Hematopoietic multipotent progenitor cell treated with erythropoietin and hydrocortisone succinate and interleukin-3 and kit ligand, for 15 days (in vitro differentiated cells): ENCODE measurements at places on chromosomes 6 and 20.

DNA sequence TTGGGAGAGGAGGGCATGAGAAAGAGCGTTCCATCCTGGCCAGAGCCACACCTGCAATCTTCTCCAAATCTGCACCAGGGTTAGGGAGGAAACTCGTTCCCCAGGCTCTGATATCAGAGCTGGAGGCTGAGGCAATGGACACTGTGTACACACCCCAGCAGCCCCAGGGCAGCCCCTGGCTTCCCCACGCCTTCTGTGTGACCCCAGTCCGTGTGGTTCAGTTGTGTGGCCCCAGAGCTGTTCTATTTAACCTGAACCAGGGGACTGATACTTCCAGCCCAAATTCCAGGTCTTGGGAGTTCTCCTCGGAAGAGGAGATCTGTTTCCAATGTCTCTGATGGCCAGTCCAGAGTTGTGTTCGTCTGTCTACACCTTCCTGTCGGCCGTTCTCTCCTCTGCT is 242.6 kb upstream of the EXOC2 start:
- no peak for DNase-seq

GRCh38 chr6:32692019-32692418 is 25.6 kb upstream of the HLA-DQB1 start:
- DNase-seq: no peak

DNA sequence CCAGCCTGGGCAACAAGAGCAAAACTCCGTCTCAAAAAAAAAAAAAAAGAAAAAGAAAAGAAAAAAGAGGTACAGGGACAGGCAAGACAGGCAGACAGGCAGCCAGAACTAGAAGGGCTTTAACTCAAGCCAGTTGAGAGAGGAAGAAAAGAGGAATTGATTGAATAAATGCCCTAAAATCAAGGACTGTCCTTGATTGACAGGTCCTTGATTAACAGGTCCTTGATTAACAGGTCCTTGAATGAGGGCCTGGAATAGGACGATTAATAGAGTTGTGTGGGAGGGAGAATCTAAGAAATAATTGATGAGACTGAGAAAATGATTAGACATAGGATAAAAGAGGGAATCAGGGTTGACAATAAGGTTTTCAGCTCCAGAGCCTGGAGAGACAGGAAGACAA is 36.1 kb downstream of the ZC2HC1B start:
- DNase-seq: no peak

- no peak for DNase-seq
Observed at GRCh38 chr6:146847426-146847825, 248.7 kb downstream of the ADGB start.

DNA sequence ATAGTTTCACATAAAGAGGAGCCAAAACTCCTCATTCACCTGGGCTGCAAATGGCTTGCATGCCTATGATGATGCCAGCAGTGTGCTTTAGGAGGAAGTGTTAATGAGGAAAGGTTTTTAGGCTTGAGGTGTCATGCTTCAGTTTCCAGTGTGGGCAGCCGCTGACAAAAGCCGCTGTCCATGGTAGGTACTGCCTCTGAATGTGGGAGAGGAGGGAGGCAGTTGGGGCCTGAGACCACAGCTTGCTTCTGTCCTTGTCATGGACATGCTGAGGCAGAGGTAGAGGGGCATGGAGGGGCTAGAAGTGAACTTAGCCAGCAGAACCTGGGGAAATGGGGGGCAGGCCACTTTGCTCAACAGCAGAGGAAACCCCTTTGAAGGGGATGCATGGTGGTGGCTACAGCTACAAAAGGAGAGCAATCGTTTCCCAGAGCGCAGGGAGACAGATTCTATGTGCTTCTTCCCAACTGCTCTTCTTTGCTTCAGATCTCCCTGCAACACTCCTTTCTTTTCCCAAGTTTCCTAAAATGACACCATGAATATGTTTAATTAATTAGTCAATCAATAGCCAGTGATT is 372.1 kb upstream of the CNR1 start:
- no peak for DNase-seq

- no peak for DNase-seq
Observed at GRCh38 chr6:41215777-41216176, 12.4 kb upstream of the TREML4 start.

DNA sequence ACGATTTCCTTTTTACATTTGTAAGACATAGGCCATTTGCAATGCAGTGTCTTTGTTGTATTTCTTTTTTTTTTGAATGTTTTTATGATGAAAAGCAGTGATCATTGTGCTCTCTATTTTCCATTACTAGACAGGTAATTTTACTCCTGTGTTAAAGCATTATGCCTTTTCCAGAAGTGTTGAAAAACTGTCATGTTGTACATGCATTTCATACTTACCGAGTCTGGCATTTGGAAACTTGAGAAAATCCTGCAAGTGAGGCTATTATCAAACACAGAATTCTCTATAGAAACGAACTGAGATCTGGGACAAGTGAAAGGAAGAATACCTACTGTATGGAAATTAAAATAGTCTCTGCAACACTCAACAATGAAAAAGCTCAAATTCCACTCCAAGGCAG is 78.6 kb upstream of the CNR1 start:
- no peak for DNase-seq

- DNase-seq: peak; percentile 98
Observed at GRCh38 chr6:26123947-26124780, 36.9 kb downstream of the HFE start.

DNA sequence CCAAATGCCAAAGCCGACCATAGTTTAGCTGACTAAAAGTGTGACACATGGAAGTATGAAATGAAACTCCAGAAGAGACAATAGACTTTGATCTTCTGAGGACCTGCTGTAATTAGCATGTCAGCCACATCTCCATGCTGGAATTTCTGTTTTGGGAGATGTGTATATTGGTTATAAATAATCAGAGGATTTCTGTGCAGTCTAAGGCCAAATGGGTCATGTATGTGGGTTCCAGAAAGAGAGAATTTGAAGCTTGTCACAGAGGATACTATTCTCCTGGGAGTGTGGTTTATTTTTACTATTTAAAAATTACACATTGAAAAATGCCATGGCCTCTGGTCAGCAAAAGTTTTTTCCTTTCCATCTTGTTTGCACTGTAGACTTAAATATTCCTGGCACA is 405.5 kb upstream of the PLCB4 start:
- DNase-seq: no peak

DNA sequence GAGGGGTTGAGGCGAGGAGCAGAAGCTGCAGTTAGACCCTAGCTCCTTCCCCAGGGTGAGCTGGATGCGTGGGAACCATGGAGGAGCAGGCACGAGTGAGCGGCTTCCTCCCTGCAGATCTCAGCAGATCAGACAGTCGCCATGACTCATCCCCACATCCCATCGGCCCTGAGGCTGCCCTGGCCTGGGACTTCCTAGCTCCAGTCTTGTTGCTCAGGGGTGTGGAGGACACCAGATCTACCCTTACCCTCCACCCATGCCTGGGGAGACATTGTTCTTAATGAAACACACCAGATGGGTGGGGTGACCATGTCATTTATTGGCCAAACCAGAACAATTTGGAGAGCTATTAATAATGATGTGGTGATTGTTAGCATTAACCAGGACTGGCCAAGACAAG is 36.3 kb upstream of the TGM2 start:
- DNase-seq: no peak

GRCh38 chr6:63477422-63478040 is 94.7 kb upstream of the LOC128125822 start:
- no peak for DNase-seq

GRCh38 chr6:162821102-162821501 is 93.3 kb downstream of the PACRG start:
- no peak for DNase-seq

DNA sequence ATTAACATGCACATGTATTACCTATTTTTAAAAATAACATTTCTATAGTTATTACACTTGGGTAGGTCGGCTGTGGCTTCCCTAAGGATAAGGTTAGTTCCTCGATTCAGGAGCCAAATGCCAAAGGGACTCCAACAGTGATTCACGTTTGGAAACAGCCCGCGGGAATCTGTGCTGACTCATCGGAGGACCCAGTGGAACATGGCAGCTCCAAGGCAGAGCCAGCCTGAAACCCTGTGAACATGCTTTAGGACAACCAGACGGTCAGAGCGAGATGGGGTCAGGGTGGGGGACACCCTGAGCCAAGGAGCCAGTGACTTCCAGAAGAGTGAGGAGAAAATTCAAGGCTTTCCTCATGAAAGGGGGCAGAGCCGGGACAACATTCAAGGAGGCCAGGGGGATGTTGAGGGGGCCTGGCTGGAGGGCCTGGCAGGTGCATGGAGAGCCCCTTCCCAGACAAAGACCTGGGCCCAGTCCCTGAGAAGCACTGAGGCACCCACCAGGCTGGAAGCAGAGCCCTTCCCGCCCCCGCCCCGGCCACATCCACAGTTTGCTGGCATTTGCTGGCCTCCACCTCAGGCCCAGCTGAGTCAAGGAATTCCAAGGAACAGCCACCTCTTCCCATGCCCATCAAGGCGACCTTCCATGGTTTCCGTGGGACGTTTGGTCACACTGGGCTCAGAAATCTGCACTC is 133.2 kb downstream of the SNX5 start:
- no peak for DNase-seq

GRCh38 chr20:34528921-34529297 is 12.7 kb downstream of the DYNLRB1 start:
- DNase-seq: no peak

- DNase-seq: no peak
Observed at GRCh38 chr6:120899932-120900331, 434.3 kb downstream of the TBC1D32 start.

GRCh38 chr20:8361006-8361652 is 229.1 kb downstream of the PLCB1 start:
- DNase-seq: no peak

DNA sequence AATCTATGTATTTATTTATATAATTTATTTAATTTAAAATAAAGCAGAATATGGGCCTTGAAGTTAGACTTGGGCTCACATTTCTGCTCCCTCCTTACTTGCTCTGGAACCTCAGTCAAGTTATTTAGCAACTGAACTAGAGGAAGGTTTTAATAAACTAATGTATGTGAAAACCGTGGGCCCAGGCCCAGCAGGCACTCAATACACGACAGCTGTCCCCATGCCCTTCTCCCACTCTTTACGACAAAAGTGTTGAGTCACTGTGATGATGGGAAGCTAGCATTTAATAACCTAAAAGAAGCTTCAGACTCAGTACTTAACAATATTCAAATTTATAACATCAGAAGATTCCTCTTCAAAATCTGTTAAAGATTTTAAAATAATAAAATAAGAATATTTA is 46.7 kb downstream of the SERAC1 start:
- DNase-seq: no peak

- no peak for DNase-seq
Observed at GRCh38 chr6:168640768-168641167, 199.8 kb downstream of the SMOC2 start.

DNA sequence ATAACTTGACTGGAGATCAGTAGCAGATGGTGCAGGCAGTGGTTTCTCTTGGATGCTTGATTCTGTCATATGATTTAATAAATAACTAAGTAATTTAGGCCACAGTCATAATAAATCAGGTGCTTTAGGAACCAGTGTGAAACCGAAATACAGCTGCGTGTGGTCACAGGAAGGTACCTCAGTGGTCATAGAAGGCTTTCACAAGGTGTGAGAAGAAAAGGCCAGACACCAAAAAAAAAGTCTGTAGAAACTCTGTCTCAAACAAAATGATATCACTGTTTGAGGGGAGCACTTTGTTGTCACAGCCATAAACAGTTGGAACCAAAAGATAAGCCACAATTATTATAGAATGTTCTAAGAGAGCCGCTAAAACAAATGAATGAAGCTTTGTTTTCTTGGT is 56.5 kb downstream of the ARMC2 start:
- DNase-seq: peak; percentile 17

GRCh38 chr6:27112974-27113373 is 134.5 kb upstream of the PRSS16 start:
- DNase-seq: no peak

GRCh38 chr20:63696306-63696627 is 185 bp upstream of the TNFRSF6B start:
- no peak for DNase-seq

DNA sequence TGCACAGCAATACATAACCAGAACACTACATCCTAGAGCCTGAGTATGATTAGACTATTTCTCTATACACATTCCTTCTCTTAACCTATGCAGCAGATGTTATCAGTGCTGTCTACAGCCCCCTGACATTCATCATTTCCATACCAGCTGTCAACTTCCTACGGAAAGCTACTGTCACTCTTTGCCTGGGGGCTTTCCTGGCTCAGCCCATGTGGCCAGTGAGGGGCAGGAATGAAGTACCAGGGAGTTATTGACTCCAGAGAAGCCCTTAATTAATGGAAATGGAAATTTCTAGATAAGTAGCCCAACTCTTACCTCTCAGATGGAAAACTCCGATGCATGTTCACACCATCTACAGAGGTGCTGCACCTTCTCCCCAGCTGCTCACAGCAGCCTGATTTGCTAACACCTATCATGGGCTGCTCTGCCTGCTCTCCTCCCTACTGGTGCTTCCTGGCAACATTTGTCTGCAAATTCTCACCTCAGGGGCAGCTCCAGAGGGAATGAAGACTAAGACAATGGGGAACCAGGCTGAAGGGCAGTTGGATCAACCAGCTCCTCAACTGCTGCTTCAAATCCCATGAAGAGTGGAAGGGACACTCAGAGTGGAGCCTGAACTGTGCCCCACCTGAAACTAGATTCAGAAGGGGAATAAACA is 59.6 kb downstream of the LINC00237 start:
- no peak for DNase-seq

DNA sequence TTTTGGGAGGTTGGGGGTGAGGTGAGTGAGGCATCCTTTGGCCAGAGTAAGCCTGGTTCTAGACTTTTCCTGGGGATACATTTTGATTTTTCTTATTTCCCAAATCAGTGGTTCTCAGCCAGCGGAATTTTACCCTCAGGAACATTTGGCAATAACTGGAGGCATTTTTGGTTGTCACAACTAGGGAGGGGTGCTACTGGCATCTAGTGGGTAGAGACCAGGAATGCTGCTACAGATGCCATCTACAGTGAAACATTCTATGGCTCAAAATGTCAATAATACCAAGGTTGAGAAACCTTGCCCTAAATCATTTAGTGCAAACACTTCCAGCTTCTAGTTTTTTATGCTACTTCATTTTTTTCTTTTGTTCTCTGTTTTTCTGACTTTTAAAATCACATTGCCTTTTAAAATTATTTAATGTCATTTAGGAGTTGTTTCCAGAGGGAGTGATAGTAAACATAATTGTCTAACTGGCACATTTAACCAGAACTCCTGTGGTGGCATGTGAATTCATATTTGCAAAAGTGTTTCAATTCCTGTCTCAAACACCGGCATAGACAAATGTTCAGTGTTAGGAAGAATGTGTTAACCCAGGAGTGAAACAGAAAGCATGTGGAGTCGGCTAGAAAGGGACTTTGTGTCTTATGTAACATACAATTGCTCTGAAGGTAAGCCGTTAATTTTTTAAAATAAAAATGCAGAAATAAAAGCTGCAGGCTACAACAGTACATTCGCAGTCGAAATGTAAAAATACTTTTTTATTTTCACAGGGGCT is 59.0 kb downstream of the QRSL1 start:
- DNase-seq: no peak

DNA sequence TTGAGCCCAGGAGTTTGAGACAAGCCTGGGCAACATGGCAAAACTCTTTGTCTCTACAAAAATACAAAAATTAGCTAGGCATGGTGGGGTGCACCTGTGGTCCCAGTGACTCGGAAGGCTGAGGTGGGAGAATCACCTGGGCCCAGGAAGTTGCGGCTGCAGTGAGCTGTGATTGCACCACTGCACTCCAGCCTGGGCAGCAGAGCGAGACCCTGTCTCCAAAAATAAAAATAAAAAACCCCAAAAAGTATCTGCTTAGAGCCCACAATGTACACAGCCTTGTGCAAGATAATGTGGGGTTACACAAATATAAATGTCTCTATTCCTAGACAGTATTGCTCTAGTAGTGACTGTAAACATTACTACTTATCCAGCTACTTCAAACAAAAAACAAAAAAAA is 5.9 kb downstream of the ESF1 start:
- DNase-seq: no peak

- DNase-seq: no peak
Observed at GRCh38 chr6:4351520-4352321, 216.3 kb upstream of the ECI2 start.
